Stimulated activated CD4-positive, alpha-beta T cell treated with anti-CD3 and anti-CD28 coated beads, Interleukin-4, amount 100 ng/mL, for 24 hours (primary cell): ENCODE measurements at places on chromosomes 16 and 17.

GRCh38 chr16:20610211-20610891 lies 34.2 kb upstream of the ACSM2B start:
- no peak for DNase-seq

- no peak for DNase-seq
These were observed 213.1 kb upstream of the PSMD7 start for GRCh38 chr16:74083541-74083940.

- no peak for DNase-seq
These were observed 200.2 kb downstream of the CCDC182 start for GRCh38 chr17:57544834-57545463.

DNA sequence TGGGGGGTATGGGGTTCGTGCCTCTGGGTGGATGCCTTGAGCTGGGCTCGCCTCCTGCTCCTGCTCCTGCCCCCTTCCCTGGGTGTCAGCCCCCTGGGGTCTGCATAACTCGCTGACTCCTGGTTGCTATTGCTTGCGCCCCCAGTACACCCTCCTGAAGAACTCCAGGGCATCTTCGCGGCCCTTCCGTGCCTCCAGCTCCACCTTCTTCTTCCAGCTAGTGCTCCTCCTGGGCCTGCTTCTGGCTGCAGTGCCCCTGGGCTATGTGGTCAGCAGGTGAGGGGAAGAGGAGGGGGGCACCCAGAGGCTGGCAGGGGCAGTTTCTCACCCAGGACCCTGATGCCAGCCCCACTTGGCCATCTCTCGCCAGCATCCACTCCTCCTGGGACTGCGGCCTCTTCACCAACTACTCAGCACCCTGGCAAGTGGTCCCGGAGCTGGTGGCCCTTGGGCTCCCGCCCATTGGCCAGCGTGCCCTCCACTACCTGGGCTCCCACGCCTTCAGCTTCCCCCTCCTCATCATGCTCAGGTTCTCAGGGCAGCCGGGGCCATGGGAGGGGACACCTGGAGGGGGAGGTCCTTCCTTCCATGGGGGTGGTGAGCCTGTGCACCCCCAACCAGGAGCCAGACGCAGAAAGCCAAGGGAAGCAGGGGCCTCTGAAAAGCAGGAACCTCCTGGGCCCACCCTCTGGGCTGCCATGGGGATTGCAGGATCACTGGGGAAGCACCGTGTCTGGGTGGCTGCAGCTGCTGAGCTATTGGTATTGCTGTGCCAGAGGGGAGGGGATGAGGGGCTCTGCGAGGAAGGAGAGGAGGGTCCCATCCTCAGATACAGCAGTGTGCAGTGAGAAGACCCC lies 7.8 kb upstream of the C17orf99 start:
- no peak for DNase-seq

- DNase-seq: peak; percentile 50
These were observed 656 bp upstream of the GEMIN4 start for GRCh38 chr17:752620-753219.

DNA sequence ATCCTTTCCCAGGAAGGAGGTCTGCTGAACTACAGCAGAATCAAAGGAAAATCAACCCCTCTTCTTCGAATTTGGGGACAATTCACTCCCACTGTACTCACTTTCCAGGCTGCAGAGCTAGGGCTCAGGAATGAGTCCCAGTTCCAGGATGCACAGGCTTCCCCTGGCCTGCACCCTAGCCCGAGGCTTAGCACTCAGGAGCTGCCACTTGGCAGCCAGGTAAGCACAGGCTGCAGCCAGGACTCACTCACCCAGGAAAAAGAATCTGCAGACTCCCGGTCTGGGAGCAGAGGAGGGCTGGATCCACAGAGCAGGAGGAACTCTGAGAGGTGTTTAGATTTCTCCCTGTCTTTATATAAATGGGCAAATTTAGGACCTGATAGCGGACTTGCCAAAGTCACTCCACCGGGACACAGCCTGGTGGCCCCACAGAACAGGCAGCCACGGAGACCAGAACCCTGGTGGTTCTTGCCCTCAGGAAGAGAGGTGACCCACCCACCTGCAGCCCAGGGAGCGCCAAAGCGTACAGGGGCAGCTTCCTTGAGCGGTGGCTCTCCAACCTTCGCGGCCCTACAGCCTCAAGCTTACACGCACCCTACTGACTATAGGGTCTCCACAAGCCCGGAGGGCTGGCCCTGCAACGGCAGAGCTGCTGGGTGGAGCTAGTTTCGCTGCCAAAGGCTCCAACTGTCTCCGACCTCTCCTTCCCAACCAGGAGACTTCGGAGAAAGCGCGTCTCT lies 4.8 kb downstream of the CBLN1 start:
- DNase-seq: no peak

GRCh38 chr17:7439462-7440112 lies at the start of gene FGF11:
Gene FGF11, plus strand, starts transcription at chr17:7439512. Its CDS starts 109 bp downstream, at chr17:7439621.
- DNase-seq: no peak

DNA sequence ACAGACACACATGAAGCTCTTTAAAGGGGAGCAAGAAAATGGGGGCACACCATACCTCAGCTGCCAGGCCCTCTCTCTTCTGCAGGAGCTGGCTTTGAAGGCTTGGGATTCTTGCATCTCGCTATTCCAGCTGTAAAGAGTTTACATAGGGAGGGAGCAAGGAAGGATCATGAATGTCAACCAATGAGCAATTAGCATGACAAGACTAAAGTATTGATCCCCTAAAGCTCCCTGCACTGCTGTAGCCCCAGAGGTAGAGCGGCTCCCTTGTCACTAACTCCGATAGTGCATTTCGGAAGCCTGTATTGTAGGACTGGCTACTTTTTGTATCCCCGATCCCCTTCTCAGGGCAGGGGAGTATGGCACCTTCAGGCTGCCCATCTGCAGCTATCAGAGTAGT lies 113.4 kb upstream of the PMFBP1 start:
- DNase-seq: no peak
